ENCODE measurements at places on chromosomes 13 and 19. TPM values are rescaled to one million over a fixed set of nuclear protein-coding genes. Genes with fewer than 3 reads are reported as not detected.

DNA sequence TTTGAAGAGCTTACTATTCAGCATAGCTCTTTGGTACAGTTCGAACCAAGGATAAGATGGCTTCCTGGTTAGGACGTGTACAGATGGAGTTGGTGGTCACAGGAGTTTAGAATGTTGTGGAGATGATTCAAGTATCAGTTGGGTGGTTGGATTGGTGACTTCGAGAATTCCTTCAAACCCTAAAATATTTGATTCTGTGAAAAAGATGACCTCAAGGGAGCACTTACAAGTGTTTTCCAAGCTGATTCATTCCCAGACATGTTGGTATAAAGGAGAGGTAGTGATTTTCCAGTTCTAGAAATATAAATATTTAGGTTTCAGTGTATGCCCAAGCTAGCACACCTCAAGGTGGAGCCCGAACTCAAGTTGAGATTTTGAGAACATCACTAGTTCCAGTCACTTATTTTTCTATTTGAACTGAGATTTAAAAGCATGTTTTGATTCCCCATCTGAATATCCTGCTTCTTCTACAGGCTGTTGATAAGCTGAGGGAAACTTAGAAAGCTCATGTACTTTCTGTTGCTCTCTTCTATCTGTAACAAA, 306.1 kb downstream of the DCT start:
- DNase-seq = no peak

Gene MBD3L2
- not detected for polyA plus RNA-seq

DNA sequence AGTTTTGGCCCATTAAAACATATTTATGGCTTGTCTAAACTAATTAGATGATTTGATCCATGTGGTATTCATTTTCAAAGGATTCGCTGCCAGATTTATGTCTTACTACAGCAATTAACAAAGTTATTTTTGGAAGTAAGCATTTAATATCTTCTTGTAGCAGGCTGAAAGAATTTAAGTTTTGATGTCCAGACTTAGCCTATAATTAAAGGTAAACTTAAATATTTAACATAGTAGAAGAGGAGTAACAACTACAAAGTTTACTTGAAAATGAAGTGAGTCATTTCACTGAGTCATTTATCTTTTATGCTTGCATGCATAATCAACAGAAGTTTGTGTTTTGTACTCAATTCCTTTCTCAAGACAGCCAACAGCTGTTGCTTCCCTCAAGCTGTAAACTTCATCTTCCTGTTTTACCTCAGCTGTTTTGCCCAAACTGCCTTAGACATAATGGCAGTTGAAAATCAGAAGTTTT, 58.1 kb downstream of the EDNRB start:
- no peak for DNase-seq

Gene SIAH3
- polyA plus RNA-seq = 0.33 TPM

Gene DCLK1
- polyA plus RNA-seq = 77.3 TPM

GRCh38 chr19:4337906-4338440, 654 bp downstream of the STAP2 start:
- no peak for DNase-seq

Gene KLK14
- polyA plus RNA-seq = 0.34 TPM

Gene CGB5
- not detected for polyA plus RNA-seq

- DNase-seq = no peak
These were observed 9.8 kb downstream of the PRX start for GRCh38 chr19:40403262-40403984.

- no peak for DNase-seq
These were observed 19.9 kb upstream of the PNMA8C start for GRCh38 chr19:46448601-46449000.

Gene HSD17B14
- polyA plus RNA-seq = 3.1 TPM

- no peak for DNase-seq
These were observed 599 bp upstream of the F10 start for GRCh38 chr13:113121928-113122471.
